Mammary epithelial cell (primary cell): ENCODE measurements at places on chromosomes 12 and 14. TPM values are rescaled to one million over a fixed set of nuclear protein-coding genes. Genes with fewer than 3 reads are reported as not detected.

DNA sequence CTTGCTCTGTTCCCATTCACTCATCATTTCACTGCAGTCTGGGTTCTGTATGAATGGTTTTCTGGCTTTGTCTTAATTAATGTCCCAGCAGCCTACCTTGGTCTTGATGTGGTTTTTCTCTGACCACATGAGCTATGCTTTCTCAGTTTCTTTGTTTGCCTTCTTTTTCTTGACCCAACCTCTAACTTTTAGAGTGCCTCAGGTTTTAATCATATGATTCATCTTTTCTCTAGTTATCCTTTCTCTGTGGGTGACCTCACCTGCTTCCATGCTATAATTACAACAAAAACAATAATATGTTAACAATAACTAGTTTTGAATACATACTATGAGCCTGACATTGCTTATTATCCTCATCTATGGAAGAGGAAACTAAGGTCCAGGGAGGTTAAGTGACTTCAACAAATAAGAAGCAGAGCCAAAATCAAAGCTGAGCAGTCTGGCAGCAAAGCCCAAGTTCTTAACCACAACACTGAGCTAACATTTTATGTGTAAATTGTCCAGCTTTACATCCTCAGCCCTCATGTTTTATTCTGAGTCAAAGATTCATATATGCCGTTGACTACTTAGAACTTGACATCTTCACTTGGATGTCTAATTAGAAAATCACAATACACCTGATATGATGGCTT, 4.7 kb upstream of the EPYC start:
- DNase-seq = peak; percentile 30

DNA sequence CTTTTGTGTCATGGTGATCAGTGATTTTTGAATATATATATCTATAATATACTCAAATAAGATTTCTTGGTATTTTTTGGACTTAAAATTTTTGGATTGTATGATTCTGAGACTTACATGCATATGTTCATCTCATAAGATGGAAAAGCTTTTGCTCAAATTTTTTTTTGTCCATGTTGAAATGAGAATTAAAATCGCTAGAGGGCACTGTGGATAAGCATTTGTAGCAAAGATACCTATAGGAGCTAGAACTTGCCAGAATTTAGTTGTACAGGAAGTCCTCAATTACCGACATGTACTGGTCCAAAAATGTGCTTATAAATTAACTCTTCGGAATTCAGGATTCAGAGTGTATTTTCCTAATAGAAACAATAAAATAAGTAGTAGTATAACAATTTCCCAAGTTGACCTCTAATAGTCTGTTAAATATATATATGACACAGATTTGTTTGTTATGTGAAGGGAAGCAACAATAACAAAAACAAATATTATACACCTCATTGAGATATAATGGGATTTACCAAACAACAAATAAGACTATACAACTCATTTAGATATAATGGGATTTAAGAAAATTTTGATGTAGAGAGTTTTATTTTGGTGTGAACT, 179.6 kb downstream of the TMEM117 start:
- DNase-seq = peak; percentile 41

GRCh38 chr12:694734-695503, 31.7 kb upstream of the NINJ2 start:
- no peak for DNase-seq

GRCh38 chr12:82277582-82277981, 80.6 kb downstream of the CCDC59 start:
- DNase-seq = no peak

Gene USP44
- 0.67 TPM for total RNA-seq

Gene KRT6C
- 29.5 TPM for total RNA-seq

Gene DHRS4L2
- 9.3 TPM for total RNA-seq

DNA sequence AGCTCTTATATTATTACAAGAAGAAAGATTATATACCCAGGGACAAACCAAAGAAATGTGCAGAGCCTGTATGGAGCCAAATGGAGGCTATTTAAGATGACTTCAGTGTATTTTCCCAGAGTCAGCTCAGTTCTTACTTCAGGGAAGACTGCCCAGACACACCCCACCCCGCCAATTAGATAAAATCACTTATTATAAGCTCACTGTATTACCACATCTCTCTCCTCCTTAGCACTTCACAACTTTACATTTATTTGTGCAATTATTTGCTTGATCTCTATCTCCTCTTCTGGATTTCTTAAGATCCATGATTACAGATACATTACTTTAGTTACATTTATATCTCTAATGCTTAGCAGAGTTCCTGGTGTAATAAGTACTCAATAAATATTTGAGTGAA, 24.7 kb upstream of the WDR89 start:
- DNase-seq = no peak

GRCh38 chr14:29235991-29236390, 469.4 kb downstream of the FOXG1 start:
- no peak for DNase-seq

- DNase-seq = peak; percentile 86
Measured at GRCh38 chr12:28190321-28191050, at the start of gene CCDC91. Gene CCDC91, plus strand, starts transcription at chr12:28190456. Its CDS starts 66,760 bp downstream, at chr12:28257216.

Gene KERA
- total RNA-seq = not detected in 2 replicates

GRCh38 chr14:95128140-95128539, 29.2 kb downstream of the DICER1 start:
- DNase-seq = no peak

Gene IL22
- total RNA-seq = not detected

DNA sequence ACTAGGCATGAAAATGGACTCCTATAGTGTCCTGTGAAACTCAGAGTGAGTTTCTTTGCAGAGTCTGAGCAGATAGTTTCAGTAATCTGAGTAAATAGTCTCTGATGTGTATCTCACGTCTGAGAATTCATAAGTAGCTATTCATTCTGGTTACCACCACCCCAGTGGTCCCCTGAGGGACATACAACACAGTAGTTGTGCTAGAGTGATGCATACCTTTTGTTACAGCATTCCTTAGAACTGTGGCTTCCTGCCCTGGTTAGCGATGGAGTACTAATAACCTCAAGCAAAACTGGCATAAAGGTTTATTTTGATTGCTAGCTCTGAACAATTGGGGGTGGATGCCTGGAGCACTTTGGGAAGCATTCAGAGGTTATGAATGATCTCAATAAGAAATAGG, 114.7 kb downstream of the DAAM1 start:
- DNase-seq = peak; percentile 94

GRCh38 chr14:65904988-65905387, 492.5 kb downstream of the FUT8 start:
- DNase-seq = no peak

DNA sequence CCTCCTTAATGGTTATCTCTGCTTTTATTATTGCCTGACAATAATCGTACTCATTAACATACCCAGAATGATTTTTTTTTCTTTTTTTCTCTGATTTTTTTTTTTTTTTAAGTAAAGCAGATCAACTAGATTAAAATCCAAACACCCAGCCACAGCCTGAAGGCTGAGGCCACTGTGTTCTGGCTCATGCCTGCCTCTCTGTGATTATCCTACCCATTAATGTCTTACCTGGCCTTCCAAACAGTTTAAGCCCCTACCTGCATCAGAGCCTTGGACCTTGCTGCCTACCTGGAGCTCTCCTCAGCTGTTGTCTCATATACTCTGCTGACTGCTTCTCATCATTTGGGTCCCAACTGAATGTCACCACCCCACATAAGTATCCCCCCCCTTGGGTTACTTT, 6.8 kb upstream of the TMED10 start:
- no peak for DNase-seq

DNA sequence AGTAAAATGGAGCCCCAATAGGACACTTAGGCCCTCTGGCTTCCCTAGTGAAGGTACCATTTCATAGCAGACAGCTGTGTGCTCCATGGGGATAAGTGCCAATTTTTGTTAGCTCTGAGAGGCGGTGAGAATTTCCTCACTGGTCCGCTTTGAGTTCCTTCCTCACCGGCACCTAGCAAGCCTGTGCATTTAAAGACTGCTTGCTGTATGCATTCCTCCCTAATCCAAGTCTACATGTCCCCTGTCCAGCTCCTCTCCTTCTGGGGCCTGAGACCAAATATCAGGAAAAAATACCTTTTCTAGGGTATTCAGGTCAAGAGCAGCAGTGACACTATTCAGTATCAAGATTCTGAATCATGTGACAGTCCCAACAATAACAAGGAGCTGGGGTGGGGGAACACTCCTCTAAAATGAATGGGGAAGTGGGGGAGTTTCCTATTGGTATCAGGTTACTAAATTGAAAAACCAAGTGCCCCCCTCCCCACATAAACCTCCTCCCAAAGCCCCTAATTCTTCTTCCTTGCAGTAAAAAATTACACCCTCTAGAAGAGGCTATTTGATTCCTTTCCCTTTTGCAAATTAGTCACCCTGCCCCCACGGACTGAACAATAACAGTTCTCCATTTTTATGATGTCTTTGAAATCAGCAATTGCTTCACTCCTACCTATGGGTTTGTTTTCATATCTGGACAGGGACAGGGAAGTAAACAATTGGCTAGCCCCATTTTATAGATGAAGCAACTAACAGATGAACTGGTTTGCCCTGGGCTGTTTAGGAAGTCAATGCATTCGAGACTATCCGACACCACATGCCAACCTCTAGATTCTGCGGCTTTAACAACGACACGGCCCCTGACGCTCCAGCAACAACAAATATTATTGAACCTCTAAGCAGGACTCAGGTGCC, 28.9 kb downstream of the BCL11B start:
- DNase-seq = no peak

Gene NFATC4
- total RNA-seq = 0.43 TPM in 1 of 2 replicates, not detected in the other

- DNase-seq = no peak
Measured at GRCh38 chr14:21299562-21300130, 19.8 kb downstream of the RPGRIP1 start.

- DNase-seq = no peak
Measured at GRCh38 chr14:67852926-67853604, 33.5 kb downstream of the RAD51B start.

GRCh38 chr12:130186651-130187268, 24.5 kb downstream of the FZD10 start:
- DNase-seq = peak; percentile 12

GRCh38 chr12:119826661-119827445, 50.3 kb downstream of the CIT start:
- no peak for DNase-seq

Gene BBS10
- total RNA-seq = 10.7 TPM

GRCh38 chr14:99393059-99393655, 87.5 kb downstream of the SETD3 start:
- DNase-seq = peak; percentile 20

Gene LRRC10
- not detected in 2 replicates for total RNA-seq

DNA sequence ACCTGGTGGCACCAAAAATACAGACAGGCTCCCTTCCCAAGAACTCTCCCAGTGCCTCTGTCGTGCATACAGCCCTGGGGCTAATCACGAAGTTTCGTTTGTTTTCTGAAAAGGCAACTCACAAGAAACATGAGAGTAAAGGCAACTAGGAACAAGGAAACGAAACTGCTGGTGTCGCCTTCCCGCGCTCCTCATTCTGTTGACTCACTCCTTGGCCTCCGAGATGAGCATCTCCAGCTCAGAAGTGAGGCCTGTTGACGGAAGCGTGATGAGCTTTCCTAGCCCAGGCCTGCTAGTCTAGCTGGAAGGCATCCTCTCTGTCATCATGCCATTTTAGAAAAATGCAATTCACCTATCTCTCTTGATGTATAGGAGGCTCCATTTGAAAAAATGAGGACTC, 50.5 kb downstream of the TTC9 start:
- no peak for DNase-seq

DNA sequence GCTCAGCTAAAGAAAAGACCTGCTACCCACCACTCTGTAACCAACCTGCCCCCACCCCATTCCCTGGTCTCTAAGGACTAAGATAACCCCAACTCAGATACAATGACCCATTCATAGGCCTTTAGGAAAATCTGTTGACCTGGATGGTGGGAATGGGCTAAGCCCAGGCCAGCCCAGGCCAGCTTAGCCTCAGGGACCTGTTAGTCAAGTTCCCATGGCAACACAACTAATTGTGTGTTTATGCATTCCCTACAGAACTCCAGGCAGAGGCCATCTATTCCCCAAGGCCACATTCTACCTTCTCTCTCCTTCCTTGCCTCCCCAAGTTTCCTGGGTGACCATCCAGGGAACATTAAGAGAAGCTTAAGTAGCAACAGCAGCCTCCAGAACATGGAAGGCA, 16.1 kb upstream of the KRT8 start:
- peak; percentile 35 for DNase-seq

GRCh38 chr12:128793701-128794100, 30.1 kb downstream of the SLC15A4 start:
- DNase-seq = no peak

GRCh38 chr12:104354868-104355570, 51.5 kb downstream of the EID3 start:
- no peak for DNase-seq

GRCh38 chr12:6867413-6868210, at the start of gene TPI1:
Gene TPI1, plus strand, starts transcription at chr12:6867531. Its CDS starts 36 bp downstream, at chr12:6867567.
- peak; percentile 72 for DNase-seq

GRCh38 chr12:108167974-108168373, 38.9 kb downstream of the WSCD2 start:
- DNase-seq = no peak

DNA sequence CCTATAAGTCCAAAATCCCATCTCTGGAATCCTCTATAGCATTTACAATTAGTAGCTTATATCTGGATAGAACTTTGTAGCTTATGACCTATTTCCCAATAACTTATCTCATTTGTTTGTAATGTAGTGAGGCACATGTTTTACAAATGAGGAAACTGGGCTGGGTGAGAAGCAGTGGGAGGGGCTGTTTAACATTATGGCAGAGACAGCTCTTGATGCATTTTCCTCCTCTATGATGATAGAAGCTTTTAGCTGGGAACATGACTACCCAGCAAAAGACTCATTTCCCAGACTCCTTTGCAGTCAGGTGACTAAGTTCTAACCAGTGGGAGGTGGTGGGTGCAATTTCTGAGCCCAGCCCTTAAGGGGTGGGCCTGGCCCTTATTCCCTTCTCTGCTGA, 179.7 kb downstream of the TTC8 start:
- no peak for DNase-seq

DNA sequence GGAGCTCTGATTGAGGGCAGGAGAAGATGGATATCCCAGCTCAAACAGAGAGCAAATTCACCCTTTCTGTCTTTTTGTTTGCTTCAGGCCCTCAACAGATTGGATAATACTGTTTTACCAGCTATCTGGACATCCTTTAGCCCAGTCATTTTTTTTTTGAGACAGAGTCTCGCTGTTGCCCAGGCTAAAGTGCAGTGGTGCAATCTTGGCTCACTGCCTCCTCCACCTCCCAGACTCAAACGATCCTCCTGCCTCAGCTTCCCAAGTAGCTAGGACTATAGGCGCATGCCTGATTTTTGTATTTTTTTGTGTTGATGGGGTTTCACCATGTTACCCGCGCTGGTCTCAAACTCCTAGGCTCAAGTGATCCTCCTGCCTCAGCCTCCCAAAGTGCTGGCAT, 40.8 kb downstream of the ARF6 start:
- DNase-seq = no peak

GRCh38 chr14:52694761-52695480, 437 bp downstream of the ERO1A start:
- DNase-seq = peak; percentile 71

DNA sequence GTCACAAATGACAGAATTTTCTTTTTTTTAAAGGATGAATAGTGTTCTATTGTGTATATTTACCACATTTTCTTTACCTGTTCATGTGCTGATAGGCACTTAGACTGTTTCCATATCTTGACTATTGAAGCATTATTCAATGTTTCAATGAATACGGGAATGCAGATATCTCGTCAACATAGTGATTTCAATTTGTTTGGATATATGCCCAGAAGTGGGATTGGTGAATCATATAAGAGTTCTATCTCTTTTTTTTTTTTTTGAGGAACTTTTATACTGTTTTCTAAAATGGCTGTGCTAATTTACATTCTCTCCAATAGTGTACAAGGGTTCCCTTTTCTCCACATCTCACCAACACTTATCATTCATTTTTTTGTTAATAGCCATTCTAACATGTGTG, 97.9 kb upstream of the FAR2 start:
- no peak for DNase-seq
